Stimulated activated CD4-positive, alpha-beta T cell treated with anti-CD3 and anti-CD28 coated beads, Interleukin-1b, Interleukin-23, amount 100 ng/mL, for 24 hours (primary cell): ENCODE measurements at places on chromosomes 5 and 9.

DNA sequence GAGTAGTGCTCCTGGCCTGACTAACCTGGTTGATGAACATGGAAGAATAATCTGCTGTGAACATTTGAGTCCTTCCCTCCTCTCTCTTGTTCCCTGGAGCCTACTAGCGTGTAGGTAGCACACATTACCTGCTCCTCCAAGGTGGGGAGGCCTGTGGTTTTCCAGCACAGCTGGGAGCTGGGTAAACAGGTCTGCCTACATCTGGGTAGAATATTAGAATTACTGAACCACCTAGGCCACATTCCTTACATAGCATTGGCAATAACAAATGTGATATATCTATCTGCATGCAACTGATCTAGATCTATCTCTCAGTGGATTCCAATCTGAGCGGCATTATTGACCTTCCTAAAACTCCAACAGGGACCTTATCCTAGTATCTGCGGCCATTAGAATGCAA is 151.0 kb upstream of the ZNF366 start:
- no peak for DNase-seq

GRCh38 chr9:128723352-128723865 is 518 bp downstream of the ZDHHC12 start:
- no peak for DNase-seq

DNA sequence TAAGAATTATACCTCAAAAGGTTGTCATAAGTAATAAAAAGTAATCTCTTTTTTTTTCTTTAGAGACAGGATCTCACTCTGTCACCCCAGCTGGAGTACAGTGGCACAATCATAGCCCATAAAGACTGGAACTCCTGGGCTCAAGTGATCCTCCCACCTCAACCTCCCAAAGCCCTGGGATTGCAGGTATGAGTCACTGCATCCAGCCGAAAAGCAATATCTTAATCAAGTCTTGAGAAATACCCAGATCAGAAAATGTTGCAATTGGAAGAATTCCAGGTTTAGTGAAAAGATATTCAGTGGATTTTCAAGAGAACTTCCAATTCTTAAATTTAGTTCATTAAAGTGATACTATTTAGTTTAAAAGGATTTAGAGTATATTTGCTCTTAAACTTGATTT is 40.9 kb upstream of the IDNK start:
- no peak for DNase-seq

DNA sequence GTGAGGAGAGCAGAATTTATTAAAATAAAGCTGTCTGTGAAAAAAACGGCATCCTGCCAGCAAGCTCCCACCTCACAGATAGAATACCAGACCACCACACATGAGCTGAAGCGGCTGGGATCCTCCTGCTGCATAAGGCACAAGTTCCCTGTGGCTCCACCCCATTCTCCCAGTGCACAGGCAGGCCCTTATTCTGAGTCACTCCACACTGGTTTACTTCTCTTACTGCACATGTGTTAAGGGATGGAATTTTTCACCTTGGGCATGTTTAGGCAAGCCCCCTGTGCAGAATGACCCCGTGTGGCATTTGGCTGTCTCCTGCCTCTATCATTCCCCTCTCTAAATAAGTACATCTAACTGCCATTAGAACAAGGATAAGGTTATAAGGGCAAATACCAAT is 115.0 kb upstream of the ELAVL2 start:
- DNase-seq = no peak
